ENCODE measurements at places on chromosomes 11 and 22.

GRCh38 chr11:97739932-97740800 lies 1280.6 kb upstream of the CNTN5 start:
- no peak for DNase-seq

DNA sequence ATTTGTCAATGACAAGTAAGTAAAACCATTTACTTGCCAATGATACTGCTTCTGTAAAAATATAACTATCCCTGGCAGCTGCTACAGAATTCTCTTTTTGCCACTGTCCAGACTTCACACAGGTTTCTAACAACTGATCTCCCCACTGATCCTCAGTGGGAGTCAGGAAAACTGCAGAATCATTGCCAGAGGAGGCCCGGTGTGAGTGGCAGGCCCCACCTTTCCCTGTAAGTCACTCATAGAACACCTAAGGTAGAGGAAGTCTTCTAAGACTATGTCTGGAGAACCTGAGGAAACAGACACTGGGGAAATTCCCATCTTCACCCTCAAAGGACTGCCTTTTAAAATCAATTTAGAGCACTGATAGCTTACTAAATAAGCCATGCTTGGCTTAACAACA lies 66.3 kb downstream of the ZC3H12C start:
- DNase-seq = no peak

DNA sequence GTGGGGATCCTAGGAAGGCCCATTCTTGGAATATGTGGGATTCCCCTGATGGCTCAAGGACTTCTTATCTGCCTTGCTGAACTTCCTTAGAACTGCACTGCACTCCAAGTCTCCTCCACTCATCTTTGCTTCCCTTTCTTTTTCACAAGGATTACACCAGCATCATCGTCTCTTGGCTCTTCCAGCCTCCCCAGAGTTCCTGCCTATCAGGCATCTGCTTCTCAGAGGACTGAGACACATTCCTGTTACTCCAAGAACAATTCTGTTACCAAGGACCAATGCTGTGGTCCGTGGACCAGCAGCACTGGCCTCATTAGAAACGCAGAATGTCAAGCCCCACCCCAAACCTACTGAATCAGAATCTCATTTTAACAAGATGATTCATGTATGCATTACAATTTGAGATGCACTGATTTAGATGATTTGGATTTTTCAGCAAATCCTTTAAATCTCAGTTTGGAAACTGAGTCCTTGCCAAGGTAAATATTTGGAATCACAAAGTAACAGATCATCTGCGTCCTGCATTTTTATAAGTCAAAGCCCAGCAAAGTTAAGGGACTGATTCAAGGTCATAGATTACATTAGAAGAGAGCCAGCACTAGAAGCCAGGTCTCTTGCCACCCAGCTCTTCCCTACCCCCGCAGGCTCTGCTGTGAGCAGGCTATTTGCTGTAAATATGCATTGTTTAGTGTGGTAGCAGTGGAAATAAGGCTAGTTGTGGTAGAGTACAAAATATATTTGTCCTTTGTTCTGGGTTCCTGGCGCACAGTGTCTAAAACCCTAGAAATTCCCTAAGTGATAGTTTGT lies 110.9 kb downstream of the SWAP70 start:
- no peak for DNase-seq

- no peak for DNase-seq
These were observed 6.2 kb downstream of the MRGPRF start for GRCh38 chr11:69006816-69007215.

DNA sequence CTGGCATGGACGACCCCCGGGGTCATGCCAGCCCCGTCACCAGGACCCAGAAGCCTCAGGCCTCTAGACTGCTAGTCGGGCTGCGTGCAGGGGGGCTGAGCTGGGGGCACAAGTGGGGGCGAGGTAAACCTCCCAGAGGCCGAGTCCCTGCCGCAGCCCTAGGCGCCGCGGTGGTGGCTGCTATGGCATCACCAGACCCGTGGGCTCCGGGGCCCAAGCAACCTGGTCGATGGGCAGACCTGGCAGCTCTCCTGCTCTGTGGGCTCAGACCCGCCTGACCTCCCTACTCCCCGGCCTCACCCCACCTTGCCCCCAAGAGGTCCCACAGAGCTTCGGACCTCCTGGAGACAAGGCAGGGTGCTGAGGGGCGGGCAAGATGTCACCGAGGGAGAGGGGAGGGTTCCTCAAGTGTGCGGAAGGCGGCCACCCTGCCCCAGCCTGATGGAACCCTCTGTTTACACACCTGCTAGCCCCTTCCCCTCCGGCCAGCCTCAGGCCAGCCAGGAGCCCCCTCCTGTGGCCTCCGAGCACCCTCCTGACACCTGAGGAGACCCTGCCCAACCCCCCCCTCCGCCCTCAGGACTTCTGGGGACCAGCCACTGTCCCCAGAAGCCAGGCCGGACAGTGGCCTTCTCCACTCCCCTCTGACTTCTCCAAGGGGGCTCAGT lies 9.4 kb downstream of the IGF2 start:
- DNase-seq = no peak

GRCh38 chr11:114159320-114159719 lies 99.8 kb downstream of the ZBTB16 start:
- no peak for DNase-seq

DNA sequence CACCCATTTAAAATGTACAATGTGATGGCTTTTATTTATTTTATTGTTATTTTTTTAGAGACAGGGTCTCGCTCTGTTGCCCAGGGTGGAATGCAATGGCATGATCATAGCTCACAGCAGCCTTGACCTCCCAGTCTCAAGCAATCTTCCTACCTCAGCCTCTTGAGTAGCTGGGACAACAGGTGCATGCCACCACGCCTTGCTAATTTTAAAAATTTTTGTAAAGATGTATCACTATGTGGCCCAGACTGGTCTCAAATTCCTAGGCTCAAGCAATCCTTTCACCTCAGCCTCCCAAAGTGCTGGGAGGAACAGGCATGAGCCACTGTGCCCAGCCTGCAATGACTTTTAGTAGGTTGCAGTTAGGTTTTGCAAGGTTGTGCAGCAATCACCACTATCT lies 14.3 kb downstream of the CLDN5 start:
- no peak for DNase-seq

GRCh38 chr11:129955282-129955681 lies 47.4 kb downstream of the PRDM10 start:
- DNase-seq = no peak

- no peak for DNase-seq
These were observed 53.6 kb downstream of the NAV2 start for GRCh38 chr11:19766206-19766605.

DNA sequence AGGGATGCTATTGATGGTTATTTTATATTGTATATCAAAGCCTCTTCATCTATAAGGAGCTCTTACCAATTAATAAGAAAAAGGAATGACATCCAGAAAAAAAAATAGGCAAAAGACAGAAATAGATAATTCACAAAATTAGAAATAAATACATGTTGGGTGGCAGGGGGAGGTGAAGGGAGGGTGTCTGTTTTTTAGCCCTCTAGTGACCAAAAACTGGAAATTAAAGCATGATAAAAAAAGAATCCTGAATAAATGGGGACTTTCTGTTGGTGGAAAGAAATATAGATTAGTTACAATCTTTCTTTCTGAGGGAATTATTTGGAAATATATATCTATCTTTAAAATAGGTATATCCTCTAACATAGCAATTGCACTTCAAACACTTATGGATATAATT lies 42.0 kb upstream of the TTC36 start:
- no peak for DNase-seq

DNA sequence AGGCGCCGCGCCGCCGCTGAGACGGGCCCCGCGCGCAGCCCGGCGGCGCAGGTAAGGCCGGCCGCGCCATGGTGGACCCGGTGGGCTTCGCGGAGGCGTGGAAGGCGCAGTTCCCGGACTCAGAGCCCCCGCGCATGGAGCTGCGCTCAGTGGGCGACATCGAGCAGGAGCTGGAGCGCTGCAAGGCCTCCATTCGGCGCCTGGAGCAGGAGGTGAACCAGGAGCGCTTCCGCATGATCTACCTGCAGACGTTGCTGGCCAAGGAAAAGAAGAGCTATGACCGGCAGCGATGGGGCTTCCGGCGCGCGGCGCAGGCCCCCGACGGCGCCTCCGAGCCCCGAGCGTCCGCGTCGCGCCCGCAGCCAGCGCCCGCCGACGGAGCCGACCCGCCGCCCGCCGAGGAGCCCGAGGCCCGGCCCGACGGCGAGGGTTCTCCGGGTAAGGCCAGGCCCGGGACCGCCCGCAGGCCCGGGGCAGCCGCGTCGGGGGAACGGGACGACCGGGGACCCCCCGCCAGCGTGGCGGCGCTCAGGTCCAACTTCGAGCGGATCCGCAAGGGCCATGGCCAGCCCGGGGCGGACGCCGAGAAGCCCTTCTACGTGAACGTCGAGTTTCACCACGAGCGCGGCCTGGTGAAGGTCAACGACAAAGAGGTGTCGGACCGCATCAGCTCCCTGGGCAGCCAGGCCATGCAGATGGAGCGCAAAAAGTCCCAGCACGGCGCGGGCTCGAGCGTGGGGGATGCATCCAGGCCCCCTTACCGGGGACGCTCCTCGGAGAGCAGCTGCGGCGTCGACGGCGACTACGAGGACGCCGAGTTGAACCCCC lies 798 bp downstream of the BCR start:
- peak; percentile 16 for DNase-seq

GRCh38 chr11:60936467-60937143 lies 12.3 kb downstream of the TMEM132A start:
- DNase-seq = no peak
